Stimulated activated naive CD8-positive, alpha-beta T cell treated with anti-CD3 and anti-CD28 coated beads, Interleukin-15, Interleukin-2, amounts not matched to agents 100 U/mL and 50 U/mL, for 24 hours (primary cell): ENCODE measurements at places on chromosomes 3 and 15.

DNA sequence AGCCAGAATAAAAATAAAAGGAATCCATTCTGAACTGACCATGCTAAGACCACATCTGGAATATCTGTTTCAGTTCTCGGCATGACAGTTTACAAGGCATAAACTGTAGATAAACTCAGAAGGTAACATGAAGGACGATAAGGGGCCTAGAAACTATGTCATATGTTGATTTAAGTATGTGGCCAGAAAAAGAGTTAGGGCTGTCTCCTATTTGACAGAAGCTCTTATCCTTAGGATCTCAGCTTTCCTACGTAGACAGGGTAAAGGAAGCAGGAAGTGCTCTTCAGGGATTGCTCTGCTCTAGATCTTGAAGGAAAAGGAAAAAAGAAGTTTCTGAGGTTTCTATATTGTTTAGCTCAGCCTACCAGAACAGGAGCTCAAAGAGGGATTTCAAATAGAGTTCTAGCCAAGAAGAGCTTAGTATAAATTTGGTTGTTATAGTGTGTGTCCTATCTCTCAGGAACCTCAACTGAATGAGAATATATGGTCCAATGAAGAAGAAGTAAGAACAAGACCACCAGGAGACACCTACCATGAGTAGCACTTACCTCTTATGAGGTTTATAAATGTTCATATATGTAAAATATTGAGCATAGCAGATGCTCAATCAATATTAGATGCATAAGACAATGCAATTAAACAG lies 59.2 kb downstream of the TP53BP1 start:
- DNase-seq = no peak

GRCh38 chr3:7707187-7707586 lies 794.4 kb upstream of the LMCD1 start:
- no peak for DNase-seq

DNA sequence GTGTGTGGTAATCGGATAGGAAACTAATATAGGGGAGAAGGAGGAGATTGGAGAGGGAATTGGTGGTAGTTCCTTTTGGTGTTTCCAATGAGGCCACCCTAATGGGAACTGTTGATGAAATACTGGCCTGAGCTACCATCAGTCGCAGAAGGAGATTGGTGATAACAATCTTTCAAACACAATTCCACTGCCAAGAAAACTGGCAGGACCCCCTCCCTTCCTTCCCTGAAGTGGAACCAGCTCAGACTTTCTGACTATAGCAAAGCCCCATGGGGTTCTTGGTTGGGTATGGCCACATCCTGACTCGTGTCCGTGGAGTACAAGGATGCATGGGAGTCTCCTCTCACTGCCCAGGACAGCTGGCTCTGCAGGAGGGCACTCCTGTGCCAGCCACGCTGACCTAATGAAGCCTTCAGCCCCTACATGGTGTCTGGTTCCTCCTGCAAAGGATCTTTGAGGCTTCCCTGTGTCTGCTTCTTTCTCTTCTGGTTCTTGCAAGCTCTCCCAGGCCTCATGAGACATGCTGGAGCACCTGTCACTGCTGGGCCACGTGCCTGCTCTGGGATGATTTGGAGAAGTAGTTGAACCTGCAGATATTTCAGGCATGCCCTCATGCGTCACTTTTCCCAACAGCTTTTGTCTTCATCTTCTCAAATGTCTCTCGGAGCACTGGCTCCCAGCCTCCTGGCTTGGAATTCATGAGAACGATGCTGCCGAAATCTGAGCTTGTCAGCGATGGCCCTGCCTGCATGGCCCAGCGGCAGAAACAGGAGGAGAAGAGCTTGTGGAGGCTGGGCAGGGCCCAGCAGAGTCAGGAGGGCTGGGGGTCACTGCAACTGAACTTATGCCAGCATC lies 90.0 kb upstream of the ADPGK start:
- no peak for DNase-seq

DNA sequence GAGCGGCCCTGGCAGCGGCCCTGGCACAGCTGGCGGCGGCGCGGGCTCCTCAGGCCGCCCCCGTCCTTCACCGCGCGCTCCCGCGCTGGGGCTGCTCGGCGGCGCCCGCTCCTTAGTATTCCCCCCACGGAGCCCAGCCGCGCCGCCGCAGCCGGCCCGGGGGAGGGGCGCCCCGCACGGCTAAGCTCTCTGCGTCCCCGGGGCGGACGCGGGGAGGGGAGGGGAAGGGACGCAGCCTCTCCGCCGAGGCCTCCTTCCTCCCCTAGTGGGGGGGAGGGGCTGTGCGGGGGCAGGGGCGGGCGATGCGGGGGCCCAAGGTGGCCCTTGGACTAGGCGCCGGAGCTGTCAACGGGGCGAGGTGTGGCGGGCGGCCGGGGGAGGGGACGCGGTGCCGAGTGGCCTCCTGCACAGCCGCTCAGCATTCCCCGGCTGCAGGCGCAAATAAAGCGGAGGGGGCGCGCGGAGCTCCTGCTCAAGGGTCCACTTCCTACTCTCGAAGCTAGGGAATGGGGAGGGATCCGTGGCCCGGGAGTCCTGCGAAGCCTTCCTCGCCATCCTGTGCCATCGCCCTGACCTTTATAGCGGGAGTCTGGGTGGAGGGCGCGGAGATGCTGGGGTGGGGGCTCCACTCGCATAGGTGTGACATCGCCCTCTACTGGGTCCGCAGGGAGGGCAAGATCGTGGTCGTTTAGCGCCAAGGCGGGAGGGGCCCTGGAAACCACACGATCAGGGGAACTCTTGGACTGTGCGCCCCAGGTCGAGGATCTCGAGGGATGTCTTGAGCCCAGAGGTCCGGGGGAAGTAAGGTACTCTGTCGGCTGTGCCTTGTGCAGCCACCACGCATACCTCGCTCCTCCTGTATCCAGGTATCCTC lies 22.2 kb downstream of the EPHB3 start:
- DNase-seq = no peak

DNA sequence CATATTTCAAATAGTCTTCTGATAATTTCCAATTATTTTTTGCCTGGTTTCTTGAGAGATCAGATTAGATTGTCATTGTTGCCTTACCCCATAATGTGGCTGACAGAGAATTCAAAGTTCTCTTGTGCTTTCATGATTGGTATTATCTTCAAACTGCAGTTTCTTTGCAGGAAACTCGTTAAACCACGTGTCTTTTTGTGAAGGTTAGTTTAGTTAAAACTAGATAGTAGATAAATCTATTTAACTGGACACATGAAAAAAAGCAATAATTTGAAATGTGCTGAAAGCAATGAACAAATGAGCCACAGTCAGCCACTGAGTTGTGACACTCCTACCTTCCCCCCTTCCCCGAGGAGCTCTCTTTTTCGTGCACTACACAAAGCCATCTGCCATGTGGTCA lies 327.5 kb upstream of the UMPS start:
- no peak for DNase-seq
